Activated CD4-positive, alpha-beta T cell treated with anti-CD3 and anti-CD28 coated beads for 48 hours (primary cell): ENCODE measurements at places on chromosomes 12 and 14.

DNA sequence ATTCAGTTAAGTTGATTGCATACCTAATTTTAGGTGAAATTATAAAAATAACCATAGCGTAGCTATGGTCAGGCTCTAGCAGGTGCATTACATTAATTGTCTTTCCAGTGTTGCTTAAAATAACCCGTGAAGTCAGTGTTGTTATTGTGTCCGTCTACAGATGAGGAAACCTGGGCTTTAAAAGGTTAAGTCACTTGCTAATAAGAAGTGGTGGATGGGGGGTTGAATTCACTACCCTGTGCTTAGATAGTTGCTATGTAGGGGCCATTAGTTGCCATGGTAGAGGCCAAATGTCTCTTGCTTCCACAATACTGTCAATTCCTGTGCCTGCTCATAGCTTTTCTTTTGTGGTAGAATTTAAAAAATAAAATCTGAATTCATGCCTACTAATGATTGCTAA is 174.8 kb downstream of the PELI2 start:
- DNase-seq, result no peak

DNA sequence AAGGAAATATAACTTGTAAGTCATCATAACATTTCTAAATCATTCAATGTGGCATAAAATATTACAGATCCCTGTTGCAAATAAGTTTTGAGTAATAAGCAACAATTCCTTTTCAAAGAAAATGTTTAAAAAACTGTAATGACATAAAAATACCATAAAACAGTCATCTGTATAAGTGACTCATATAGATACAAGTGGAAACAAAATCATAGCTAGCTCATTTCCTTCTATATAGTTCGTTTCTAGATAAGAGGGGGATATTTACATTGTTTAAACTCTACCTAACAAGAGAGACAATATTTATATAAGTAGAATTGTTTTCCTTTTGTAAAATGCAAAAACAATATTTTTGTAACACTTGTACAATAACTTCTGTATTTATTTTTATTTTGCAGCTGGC is 148.9 kb downstream of the GRIP1 start:
- no peak for DNase-seq

DNA sequence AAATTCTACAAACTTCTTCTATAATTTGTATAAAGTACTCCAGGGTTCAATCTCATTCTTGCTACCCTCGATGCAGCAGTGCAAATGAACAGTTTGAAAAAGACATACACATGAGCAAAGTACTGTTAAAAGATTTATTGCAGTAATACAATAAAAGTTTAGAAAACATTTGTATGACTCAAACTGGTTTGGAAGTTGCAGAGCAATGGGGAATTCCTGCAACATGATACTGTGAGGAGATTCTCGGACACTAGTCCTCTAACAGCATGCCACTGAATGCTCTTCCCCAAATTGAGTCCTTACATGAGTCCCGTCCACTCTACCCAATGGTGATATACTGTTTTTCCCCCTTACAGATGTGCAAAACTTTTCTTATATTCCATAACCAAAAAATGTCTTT is 45.4 kb downstream of the ATG14 start:
- DNase-seq, result no peak

DNA sequence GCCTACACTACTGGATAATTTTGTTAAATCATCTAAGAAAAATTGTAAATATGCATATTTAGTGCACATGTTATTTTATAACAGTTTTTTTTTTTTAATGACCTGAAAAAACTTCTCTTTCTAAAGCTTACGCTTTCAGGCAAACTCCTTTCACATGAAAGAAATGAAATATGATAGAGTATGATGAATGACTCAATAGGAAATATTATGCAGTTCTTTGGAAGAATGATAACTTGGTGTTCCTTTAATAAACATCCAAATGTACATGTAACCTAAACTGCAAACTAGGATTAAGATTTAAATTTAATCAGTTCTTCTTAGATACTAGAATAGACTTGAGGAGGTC is 136.6 kb downstream of the FGD4 start:
- no peak for DNase-seq

DNA sequence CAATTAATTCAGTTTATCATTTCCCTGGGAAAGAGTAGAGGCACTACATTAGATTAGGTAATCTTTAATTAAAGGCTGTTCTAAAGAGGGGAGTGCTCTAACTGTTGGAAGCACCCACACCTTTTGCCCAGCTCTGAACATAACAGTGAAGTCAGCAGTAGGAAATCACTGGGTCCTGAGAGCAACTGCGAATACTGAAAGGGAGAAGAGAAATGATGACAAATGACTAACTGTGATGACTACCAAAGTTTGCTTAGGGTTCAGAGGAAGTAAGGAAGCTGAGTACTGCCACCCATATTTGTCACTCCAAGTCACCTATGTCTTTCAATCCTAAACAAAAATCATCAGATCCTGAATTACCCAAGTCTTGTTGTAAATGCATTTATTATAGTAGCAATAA is 140.6 kb downstream of the EPS8 start:
- no peak for DNase-seq

- no peak for DNase-seq
Observed at GRCh38 chr14:58088961-58089360, 63.1 kb downstream of the ARMH4 start.

DNA sequence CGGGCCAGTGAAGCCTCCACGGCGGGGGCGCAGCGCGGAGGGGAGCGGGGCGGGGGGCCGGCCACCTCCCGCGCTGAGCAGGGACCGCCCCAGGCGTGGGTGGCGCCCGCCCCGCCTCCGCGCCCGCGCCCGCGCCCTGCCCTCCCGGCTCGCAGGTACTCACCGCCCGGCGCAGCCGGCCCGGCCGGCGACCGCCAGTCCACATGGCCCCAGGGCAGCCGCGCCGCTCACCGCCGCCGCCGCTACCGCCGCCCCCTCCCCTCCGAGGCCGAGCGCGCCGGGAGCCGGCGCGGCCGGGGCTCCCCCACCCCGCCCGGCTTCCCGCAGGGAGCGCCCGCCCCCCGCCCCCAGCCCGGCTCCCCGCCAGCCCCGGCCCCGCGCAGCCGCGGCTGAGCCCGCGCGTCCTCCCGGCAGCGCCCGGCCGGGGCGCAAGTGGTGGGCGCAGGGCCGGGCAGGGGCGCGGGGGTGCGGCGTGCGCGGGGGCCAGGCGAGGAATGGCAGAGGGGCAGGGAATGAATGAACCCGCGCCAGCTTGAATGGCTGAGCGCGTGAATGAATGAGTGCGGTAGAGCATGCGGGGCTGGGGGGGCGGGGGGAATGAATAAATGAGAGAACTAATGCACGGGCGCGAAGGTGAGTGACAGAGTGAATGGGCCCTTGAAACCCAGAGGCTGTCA is at the start of gene BEGAIN:
TSS of gene BEGAIN (minus strand) at position 332 of the 677 bp plus-strand sequence. CDS start at position 205, 127 bp downstream.
- peak; percentile 35 for DNase-seq
